ENCODE measurements at places on chromosomes 7 and 10.

GRCh38 chr10:57917019-57917418 lies 350.7 kb downstream of the IPMK start:
- no peak for DNase-seq

DNA sequence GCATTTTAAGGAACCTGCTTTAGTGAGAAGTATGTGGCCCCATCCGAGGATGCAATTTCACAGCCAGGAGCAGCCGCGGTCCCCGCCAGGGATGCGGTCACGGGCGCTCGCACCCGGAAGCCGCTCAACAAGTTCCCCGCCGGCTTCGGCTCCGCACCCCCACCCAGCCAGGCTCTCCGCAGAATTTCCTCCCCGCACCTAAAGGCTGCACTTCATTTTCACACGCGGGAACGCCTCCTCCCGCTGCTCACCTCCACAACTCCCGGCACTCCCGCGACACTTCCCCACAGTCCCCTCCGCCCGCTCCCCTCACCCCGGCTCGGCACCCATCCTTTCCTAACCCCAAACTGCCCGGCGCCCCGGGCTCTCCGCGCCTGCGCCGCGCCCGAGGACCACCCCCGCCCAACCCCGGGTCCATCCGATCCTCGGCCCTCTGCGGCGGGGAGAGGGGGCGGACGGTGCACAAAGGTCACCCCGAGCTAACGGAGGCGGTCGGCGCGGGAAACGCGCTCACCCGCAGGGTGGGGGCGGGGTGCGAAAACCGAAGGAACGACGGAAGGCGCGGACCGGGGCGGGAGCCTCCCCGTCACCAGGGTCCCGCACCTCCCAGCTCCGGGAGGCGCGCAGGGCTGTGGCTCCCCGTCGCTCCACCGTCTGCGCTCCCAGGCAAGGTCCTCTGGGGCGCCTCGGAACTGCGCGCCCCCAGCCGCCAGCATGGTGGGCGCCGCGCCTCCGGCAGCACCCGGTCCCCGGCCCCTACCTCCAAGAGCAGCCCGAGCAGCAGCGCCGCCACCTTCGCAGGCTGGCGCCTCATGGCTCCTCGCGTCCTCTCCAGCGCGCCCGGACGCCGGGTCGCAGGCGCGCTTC lies 558 bp downstream of the VOPP1 start:
- DNase-seq = peak; percentile 68

GRCh38 chr10:88788924-88789323 lies 13.6 kb upstream of the LIPM start:
- no peak for DNase-seq

GRCh38 chr10:124911124-124912067 lies 30.5 kb upstream of the ZRANB1 start:
- DNase-seq = no peak

DNA sequence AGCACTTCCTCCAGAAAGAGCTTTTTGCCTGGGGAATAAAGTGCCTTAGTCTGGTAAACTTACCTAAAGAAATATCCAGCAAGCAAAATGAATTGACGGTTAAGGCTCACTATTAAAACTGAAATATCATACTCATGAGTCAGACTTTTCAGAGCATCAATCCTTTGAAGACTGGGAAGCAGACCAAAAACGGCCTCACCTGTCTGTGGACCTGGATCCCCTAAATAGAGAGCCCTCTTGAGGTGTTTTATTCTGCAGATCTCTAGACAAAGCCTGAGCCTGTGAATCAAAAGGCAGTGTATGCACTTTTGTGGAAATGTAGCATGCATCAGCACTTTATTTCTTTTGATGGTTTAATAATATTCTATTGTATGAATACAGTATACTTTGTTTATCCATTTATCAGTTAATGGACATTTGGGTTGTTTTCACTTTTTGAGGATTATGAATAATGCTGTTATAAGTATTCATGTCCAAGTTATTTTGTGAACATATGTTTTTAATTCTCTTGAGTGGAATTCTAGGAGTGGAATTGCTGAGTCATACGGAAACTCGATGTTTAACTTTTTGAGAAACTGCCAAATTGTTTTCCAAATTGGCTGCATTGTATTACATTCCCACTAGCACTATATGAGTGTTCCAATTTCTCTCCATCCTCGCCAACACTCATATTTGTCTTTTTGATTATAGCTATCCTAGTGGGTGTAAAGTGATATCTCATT lies 449.0 kb upstream of the IGFBP3 start:
- DNase-seq = no peak
